ENCODE measurements at places on chromosomes 11 and 22. TPM values are rescaled to one million over a fixed set of nuclear protein-coding genes. Genes with fewer than 3 reads are reported as not detected.

TRIM22 gene
- total RNA-seq = 37.8 TPM

DNA sequence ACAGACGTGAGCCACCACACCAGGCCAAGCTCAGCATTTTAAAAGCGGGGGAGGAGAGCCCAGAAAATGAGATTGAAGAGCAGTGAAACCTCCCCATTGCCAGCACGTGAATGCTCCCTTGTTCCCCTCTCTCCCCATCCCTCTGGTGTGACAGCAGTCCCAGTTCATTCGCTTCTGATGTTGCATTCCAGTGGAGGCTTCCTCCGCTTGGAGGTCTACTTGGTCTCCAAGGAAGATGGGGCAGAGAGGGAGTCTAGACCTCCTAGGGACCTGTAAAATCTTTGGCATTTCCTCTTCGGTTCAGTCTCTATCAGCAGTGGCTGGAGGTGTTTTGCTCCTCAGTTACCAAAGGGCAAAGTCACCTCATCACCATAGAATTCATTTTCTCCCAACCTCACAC is 30.2 kb upstream of the EP300 start:
- no peaks in the 10 kb centered on the region for H3K27me3 ChIP-seq
- no peak overlapping the region for H3K27ac ChIP-seq
- H3K36me3 ChIP-seq = no peaks in the 10 kb centered on the region
- no peak for DNase-seq

TSGA10IP gene
- total RNA-seq = not detected

DNA sequence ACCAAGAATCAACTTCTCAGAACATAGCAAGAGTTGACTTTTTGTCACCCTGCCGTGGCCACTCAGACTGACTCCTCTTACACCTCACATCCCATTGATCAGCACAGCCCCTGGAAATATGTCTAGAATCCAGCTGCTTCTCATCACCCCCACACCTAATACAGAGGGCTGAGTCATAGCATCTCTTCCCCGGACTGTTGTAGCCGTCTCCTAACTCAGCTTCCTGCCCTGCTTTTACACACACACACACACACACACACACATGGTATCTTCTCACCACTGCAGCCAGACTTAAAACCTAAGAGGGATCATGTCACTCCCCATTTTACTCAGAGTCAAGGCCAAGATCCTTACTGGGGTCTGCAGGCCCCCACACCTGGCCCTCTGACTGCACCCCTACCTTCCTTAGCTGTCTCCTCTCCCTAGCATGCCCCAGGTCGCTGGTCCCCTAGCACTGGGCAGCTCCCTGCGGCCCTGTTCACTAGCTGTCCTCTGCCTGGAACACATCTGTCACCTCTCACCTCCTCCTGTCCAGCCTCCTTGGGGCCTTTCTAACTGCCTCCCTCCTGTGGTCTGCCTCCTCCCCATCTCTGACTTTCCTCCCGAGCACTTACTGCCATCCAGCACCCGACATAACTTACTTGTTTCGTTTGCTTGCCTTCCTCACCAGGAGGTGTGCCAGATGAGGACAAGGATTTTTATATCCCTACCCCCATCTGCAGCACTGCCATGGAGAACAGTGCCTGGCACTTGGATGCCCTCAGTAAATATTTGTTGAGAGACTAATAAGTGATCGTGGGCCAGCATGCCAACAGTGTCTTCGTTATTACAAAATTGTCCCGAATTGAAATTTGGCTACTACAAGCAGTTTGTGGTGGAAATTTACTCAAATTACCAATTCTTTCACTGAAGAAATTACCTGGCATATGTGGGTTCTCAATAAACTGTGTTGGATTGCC is 61.9 kb downstream of the BMAL1 start:
- H3K4me1 ChIP-seq = peaks cover 31% of the 10 kb centered on the region
- no peaks in the 10 kb centered on the region for H3K27me3 ChIP-seq
- peak; percentile 40 for DNase-seq
- peak overlapping the region; percentile 11 for H3K4me3 ChIP-seq
- peak overlapping the region; percentile 2 for H3K27ac ChIP-seq

RFPL3 gene
- total RNA-seq = not detected

DNA sequence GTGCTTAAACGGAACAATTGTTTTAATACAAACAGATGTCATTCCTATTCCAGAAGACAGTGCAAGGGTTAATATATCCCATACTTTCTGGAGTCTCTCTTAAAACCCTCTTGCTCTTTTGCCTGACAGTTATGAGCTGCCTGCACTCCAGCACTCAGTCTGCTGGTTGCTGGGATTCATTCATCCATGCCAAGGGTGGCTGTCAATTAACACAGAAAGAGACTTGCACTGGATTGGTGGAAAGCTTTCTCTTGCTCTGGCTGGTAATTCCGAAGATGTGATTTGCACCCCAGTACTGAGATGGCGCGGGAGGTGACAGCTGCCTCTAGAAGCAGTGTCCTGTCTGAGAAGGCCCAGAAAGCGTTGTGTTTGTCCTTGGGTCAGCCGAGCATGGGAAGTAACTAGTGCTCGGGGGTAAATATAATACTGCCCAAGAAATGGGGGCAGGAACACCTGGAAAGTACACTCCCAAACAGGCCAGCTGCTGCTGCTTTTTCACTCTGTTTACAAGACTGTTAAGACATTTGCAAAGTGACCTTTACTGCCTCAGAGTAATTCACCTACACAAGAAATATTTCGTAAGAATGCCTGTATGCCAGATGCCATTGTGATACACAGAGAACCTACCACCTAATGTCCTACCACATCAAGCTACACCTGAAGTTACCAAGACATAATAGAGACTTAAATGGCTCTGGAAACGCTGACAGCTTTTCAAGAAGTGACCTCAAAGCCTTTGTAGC is 20.5 kb downstream of the SCUBE2 start:
- peaks cover 76% of the 10 kb centered on the region for H3K27me3 ChIP-seq
- H3K36me3 ChIP-seq = no peaks in the 10 kb centered on the region
- H3K27ac ChIP-seq = no peak overlapping the region
- H3K4me1 ChIP-seq = no peaks in the 10 kb centered on the region

KCNK4 gene
- total RNA-seq = not detected

DDI1 gene
- total RNA-seq = not detected

SMTNL1 gene
- not detected for total RNA-seq

DNA sequence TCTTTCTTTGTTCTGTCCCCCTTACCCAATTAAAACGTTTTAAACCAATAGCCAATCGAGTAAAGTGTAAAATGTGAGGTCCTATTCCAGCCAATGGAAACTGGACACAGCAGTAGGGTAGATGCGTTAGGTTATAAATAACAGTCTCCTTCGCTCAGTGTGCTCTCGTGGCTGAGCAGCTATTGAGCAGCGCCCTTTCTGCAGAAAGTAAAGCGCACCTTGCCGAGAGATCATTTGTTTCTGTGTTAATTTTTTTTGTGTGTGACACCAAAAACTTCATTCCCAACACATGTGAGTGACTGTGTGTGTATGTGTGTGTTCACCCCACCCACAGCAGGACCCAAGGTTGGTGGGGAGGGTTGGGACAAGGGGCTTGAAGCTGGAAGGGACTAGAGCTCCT is 7.2 kb upstream of the TTLL1 start:
- H3K4me1 ChIP-seq = peaks cover 8% of the 10 kb centered on the region
- H3K27me3 ChIP-seq = no peaks in the 10 kb centered on the region
- no peak overlapping the region for H3K4me3 ChIP-seq
- no peak for DNase-seq
- peaks cover 16% of the 10 kb centered on the region for H3K36me3 ChIP-seq
- H3K27ac ChIP-seq = no peak overlapping the region

TRAPPC4 gene
- total RNA-seq = 42.0 TPM

TRIM48 gene
- not detected for total RNA-seq

DNA sequence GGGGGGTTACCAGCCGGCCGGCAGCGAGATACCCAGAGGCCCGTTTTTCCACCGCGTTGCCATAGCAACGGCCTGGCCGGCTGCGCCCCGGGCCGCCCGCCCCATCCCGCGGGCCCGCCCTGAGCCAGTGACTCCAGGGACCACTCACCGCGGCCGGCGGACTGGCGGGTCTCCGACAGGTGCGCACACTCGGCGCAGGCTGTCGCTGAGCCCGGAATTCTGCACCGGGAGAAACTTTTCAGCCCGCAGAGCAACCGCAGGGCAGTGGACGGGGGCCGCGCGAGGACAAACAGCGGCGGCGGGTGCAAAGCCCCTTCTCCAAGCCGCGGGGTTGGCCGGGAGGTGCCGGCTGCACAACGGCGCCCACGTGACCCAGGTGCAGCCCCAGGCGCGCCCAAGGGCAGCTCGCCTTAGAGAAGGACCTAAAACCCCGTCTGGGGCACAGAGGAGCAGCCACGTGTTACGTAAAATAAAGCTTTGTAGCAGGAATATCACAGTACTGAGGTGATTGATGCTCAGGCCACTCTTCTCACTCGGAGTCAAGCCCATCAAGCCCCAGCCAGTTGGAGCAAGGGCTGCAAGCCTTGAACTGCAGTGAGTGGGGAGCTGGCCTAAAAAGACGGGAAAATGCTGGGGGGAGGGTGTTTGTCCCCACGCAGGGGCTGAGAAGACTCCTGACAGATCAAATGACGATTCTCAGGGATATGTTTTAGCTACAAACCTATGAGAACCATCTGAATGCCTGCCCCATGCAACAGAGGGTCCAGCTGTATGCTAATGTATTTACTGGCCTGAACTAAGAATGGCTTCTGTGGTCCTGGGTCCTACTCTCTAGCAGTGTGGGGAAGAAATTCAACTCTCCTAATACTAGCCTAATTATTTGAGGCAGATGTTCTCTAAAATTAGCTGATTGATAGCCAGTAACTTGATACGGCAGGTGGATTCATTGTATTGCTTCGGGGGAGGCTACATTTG is at the start of gene STK33:
Gene STK33, minus strand, starts transcription at position 294 of the 975 bp plus-strand sequence. CDS start 119,323 bp downstream, outside the sequence.
- H3K4me1 ChIP-seq = no peaks in the 10 kb centered on the region
- DNase-seq = peak; percentile 47
- peaks cover 13% of the 10 kb centered on the region for H3K36me3 ChIP-seq
- no peak within 1 kb of the TSS for H3K27ac ChIP-seq

BRSK2 gene
- total RNA-seq = 2.6 TPM

GRCh38 chr22:16838073-16838472 is 12.9 kb upstream of the XKR3 start:
- no peak for DNase-seq
- no peak overlapping the region for H3K27ac ChIP-seq
- H3K36me3 ChIP-seq = no peaks in the 10 kb centered on the region
- no peak overlapping the region for H3K4me3 ChIP-seq
- H3K27me3 ChIP-seq = no peaks in the 10 kb centered on the region

DNA sequence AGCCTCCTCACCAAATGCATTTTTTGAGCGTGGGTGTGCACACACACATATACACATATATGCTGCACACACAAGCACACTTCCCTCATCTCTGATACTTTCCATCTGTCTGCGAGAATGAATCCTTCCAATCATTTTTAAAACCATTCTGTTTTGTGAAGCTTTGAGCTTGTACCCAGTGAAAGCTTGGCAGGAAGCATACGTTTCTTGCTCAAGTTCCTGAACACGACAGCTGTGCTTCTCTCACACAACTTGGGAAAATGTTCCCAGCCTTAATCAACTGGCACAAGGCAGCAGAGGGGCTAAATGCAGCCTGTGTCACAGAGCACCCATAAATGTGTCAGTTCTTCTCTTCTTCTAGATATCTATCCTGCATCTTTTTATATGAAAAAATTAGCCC is 524.0 kb upstream of the KIRREL3 start:
- H3K4me1 ChIP-seq = no peaks in the 10 kb centered on the region
- no peak overlapping the region for H3K4me3 ChIP-seq
- H3K27me3 ChIP-seq = no peaks in the 10 kb centered on the region
- no peak for DNase-seq
- H3K36me3 ChIP-seq = no peaks in the 10 kb centered on the region

OR52N4 gene
- total RNA-seq = not detected

- peaks cover 87% of the 10 kb centered on the region for H3K36me3 ChIP-seq
- peak overlapping the region; percentile 98 for H3K27ac ChIP-seq
- H3K27me3 ChIP-seq = no peaks in the 10 kb centered on the region
- no peak for DNase-seq
These were observed 15.6 kb upstream of the WDR74 start for GRCh38 chr11:62854825-62855570.

DNA sequence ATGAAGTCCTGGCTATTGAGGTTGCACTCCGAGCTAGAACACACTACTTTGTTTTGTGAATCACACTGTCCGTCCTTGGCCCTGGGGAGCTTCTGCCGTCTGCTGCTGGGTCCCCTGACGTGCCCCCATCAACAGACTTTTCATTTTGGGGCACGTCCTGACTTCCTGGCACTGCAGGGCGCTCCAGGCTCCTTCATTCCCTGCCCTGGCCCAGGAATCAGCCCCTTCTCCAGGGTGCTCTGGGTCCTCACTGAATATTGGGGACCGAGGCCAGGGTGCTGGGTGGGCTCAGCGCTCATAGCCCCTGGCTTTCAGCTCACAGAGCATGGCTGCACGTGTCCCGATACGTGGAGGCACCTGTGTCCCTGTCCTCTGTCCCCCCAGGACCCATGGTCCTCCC is 22.2 kb downstream of the TSPAN4 start:
- peaks cover 82% of the 10 kb centered on the region for H3K36me3 ChIP-seq
- no peak overlapping the region for H3K4me3 ChIP-seq
- no peak for DNase-seq
- peaks cover under 1% of the 10 kb centered on the region for H3K4me1 ChIP-seq

GRCh38 chr22:23682827-23683355 is 7.9 kb upstream of the RGL4 start:
- H3K4me3 ChIP-seq = no peak overlapping the region
- no peak for DNase-seq
- H3K36me3 ChIP-seq = peaks cover 10% of the 10 kb centered on the region
- H3K27ac ChIP-seq = no peak overlapping the region
- H3K27me3 ChIP-seq = no peaks in the 10 kb centered on the region

RRM1 gene
- 80.2 TPM for total RNA-seq

GRCh38 chr11:27592098-27592780 is 85.7 kb upstream of the LIN7C start:
- H3K27ac ChIP-seq = no peak overlapping the region
- no peaks in the 10 kb centered on the region for H3K27me3 ChIP-seq
- no peak for DNase-seq
- H3K4me1 ChIP-seq = no peaks in the 10 kb centered on the region
- no peak overlapping the region for H3K4me3 ChIP-seq

NXPE4 gene
- total RNA-seq = not detected

GRCh38 chr22:36486619-36487384 is 5.4 kb upstream of the TXN2 start:
- no peaks in the 10 kb centered on the region for H3K27me3 ChIP-seq
- H3K27ac ChIP-seq = no peak overlapping the region
- DNase-seq = peak; percentile 37
- peaks cover 10% of the 10 kb centered on the region for H3K4me1 ChIP-seq
- H3K4me3 ChIP-seq = no peak overlapping the region
- H3K36me3 ChIP-seq = peaks cover 15% of the 10 kb centered on the region

LINC01488 gene
- not detected for total RNA-seq

All from Calu3 (cell line).